Activated CD8-positive, alpha-beta memory T cell treated with anti-CD3 and anti-CD28 coated beads for 48 hours (primary cell): ENCODE measurements at places on chromosomes 2 and 18.

GRCh38 chr2:236743039-236743920 is 173.7 kb downstream of the ACKR3 start:
- DNase-seq, result no peak

DNA sequence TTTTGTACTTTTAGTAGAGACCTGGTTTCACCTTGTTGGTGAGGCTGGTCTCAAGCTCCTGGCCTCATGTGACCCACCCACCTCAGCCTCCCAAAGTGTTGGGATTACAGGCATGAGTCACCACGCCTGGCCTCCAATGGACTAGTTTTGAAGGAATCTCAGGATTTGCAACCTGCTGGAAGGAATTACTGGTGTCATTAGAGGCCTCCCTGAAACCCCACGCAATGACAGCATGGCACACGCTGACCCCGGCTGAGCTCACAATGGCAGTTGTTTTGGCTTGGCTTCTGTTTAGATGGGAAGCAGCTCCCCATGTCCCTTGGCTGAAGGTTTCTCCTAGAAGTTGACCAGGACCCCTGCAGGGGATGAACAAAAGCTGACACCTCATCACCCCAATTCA is 23.1 kb upstream of the COPS8 start:
- DNase-seq, result no peak

DNA sequence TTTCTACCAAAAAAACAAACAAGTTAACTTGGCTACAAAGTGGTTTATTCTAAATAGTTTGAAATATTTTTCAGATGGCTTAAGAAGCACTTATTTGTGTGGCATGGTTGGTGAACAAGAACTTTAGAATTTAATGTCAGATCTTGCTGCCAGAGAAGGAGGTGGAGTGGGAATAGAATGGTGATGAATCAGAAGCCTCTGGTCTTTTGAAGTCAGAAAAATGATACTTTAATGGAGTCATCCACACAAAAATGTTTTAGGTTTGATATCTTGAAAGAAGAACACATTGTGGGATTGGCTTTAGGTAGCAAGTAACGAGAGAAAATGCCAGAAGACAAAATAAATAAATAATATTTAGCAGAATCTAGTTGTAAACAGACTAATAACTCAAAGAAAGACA is 243.1 kb upstream of the FANCL start:
- DNase-seq, result no peak

DNA sequence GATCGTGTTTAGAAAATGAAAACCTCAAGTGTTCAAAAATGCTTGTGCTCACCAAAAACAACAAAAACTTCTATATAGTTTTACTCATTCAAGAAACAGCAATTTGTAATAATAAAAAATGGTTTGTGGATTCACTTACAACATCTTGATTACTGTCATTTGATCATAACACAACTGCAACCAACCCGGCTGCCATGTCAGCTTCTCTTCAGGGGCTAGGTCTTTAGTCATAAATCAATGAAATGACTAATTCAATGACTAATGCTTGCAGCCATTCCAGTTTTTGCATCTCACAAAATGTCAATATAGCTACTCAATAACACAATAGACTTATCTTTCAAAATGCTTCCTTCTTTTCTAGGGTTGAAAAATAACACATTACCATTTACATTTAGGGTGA is 128.0 kb downstream of the OLA1 start:
- no peak for DNase-seq

- no peak for DNase-seq
Observed at GRCh38 chr2:200077838-200078237, 122.5 kb downstream of the MAIP1 start.

GRCh38 chr2:162073888-162074631 is at the start of gene DPP4:
Gene DPP4, minus strand, starts transcription at chr2:162074215. Its CDS starts 234 bp downstream, at chr2:162073981.
- DNase-seq, result peak; percentile 29

- DNase-seq, result no peak
Observed at GRCh38 chr18:62033756-62034155, 140.9 kb upstream of the RNF152 start.

GRCh38 chr2:170243118-170243837 is 65.3 kb downstream of the MYO3B start:
- no peak for DNase-seq

DNA sequence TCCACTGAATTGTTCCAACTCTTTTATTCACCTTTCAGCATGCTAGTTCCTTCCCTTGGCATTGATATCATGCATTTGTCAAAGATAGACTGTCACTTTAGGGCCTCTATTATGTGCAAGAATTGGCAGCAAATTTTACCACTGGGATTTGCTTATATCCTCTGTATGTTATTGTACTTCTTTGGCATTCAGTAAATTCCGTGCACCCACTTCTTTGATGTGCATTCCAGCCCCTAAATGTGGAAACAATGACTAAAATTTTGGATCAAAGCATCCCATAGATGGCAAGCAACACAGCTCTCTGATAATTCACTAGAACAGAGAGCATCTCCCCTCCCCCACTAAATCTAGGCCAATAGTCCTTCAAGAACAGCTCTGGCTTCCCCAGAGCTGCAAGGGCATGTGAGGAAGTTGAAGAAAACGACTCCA is 399.0 kb upstream of the HNRNPA3 start:
- DNase-seq, result no peak

GRCh38 chr2:222796413-222797103 is 64.3 kb upstream of the ACSL3 start:
- no peak for DNase-seq

- DNase-seq, result no peak
Observed at GRCh38 chr2:21067125-21067524, 23.3 kb upstream of the APOB start.

DNA sequence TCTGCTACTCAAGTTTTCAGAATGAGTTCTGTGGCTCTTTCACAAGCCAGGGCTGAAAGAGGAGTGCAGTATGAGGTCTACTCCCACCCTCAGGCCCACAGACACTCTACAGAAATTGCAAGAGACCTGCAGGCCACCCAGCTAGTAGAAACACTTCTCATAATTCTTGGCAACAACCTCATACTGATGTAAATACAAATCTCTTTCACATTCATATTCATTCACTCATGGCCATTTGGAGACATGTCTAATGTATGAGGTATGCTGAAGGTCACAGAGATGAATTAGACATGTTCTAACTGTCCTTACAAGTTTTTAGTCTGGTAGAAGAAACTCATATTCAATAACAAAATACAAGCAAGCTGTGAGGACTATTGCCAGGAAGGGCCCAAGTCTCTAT is 83.8 kb upstream of the KLHL29 start:
- no peak for DNase-seq

DNA sequence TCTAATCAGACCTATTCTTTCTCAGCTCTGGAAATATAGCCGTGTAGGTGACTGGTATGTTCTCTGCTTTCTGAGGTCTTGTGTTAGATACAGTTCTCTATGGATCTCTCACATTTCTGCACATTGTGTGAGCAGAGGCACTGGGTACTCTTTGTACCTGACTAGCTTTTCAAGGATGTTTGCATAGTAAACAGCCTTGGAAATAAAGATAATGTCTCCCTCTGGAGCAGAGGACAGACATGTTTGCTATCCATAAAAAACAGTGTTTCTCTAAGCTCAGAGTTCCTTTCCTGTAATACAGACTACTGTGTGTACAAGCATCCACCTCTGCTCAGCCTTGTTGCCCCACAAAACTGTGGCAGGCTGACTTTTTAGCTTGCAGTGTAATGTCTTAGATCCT is 279.2 kb downstream of the CTNNA2 start:
- no peak for DNase-seq

- DNase-seq, result no peak
Observed at GRCh38 chr18:45054636-45055035, 373.9 kb downstream of the SETBP1 start.

DNA sequence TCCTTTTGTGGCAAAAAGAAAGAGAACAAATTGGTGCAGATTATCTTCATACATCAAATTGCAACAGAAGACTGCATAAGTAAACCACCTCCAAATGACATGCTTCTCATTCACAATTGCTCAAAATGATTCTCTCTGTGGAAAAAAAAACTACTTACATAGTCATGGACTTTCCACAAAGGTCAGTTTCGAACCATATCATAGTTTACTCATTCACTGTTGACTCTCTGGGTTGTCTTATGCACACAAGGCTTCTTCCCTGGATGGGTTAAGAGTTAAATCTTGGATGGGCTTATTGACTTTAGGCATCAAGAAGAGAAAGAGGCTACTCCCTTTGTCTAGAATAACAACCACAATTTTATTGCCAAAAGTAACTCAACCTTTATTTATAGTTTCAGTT is 91.3 kb upstream of the RAB27B start:
- DNase-seq, result no peak

- no peak for DNase-seq
Observed at GRCh38 chr2:18522484-18523146, 37.8 kb downstream of the RDH14 start.

- DNase-seq, result no peak
Observed at GRCh38 chr2:136004965-136005364, 19.5 kb upstream of the DARS1 start.

DNA sequence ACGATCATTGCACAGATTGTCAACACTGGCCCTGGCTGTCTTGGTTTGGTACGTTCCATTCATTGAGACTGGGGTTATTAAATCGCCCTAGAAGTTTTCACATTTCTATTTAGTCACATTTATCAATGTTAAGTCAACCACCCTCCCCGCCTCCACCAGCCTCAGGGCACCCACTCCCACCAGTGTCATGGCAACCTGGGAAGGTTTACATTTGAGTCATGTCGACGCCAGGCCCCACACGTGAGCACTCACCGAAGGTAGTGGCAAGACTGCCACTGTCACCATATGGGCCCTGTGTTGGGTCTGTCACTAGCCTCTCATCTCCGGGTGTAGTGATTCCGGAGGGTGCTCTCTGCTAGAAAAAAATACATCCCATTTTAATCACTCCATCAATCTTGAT is 194.2 kb downstream of the TWIST2 start:
- DNase-seq, result no peak

DNA sequence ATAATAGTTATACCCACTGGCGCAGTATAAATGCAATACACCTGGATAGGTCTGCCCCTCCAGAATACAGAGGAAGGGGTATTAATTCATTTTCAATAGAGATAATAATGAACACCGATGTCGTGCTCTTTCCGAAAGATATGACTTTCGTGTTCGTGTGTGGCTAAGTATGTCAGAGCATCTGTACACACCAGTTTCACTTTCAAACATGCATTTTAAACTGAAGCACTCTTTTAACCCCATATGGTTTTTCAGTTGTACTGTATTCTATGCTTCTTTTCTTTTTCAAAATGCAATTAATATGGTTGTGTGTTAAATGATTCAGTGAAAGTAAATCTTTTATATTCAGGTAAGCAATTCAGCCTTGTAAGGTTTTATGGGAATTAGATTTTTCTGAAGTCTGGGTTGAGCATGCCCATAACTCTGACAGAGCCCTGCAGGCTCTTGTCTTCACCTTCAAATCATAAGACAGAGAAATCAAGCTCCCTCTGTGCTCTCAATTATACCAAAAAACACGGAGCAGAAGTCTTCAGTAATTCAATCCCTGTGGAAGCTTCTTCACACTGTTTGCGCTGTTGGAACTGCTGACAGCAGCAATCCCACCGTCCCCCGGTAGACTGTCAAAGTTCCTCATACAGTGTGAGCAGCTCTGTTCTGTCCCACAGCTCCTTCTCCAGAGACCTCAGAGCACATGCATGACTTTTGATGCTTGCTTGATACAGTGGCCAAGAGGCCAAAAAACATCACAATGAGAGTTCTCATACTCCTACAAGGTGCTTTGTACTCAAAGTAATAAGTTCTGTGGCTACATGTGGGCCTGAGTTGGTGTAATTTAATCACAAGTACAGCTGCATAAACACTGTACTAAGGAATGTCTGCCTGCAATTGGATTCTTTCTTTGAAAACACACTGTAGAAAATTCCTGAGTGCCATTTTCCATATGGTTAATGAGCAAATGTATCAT is 186.8 kb downstream of the ZNF521 start:
- DNase-seq, result no peak

DNA sequence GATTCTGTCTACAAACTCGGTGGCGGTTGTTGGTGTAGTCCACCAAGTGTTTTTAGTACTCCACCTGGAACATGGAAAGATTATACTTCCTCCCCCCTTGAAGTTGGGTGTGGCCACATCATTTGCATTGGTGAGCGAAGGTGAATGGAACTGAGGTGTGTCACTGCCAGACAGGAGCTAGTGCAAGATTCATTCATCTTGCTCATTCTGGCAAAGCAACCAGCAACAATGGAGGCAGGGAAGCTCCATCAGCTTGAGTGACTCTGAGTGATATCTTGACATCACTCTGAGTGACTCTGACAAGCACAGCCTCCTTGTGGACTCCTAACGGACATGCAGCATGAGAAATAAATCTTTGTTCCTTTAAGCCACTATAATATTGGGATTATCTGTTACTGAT is 54.7 kb upstream of the SLC1A4 start:
- no peak for DNase-seq

DNA sequence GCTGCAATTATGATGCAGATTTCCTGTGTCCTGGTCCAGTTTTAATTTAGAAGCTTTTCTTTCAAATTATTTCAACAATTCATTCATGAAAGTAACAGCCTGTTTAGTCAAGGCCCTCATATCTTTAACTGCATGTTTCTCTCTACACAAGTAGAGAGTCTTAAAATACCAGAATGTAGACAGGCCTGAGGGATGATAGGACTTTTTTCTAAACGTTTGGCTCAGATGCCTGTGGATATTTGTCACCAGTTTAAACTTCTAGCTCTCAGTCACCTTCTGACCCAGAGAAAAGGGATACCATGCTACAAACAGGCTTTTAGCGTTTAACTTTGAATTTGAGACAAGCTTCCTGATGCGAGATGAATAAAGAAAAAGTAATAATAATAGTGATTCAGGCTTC is 15.7 kb downstream of the COL5A2 start:
- DNase-seq, result no peak

DNA sequence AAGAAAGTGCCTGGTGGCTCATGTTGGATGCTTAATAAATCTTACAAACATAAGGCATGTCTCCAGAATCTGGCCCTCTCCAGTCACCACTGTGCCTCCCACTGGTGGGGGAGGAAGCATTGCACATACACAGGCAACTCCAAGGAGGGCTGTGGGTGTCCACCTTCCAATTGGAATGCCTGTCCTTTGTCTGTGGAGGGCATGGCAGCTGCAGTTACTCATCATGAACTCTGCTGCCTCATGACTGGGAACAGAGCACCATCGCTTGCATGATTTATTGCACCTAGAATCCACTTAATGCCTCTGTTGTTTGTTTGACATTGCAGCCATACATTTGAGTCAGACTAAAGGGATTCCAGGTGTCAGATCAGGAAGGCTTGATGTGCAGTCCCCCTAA is 278.9 kb downstream of the PRKCE start:
- DNase-seq, result no peak

DNA sequence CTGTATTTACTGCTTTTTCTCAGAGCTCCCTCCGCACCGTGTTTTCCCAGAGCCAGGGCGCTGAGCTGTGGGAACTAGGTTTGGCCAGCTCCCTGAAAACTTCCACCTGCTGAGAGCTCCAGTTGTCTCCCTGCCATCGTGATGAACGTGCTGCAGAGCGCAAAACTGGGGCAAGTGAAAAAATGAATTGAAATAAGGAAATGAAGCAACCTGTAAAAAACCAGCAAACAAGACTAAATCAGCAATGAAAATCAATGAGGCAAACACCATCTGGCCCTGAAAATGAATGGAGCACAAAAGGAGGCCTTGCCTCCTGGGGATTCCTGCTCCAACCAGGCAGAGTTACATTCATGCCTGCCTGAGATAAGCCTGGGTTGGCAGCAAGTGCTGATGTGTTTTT is 129.9 kb downstream of the MARCHF4 start:
- no peak for DNase-seq
